ENCODE measurements at places on chromosomes 2 and 18. TPM values are rescaled to one million over a fixed set of nuclear protein-coding genes. Genes with fewer than 3 reads are reported as not detected.

The KIF1A gene
- total RNA-seq = 0.45 TPM

DNA sequence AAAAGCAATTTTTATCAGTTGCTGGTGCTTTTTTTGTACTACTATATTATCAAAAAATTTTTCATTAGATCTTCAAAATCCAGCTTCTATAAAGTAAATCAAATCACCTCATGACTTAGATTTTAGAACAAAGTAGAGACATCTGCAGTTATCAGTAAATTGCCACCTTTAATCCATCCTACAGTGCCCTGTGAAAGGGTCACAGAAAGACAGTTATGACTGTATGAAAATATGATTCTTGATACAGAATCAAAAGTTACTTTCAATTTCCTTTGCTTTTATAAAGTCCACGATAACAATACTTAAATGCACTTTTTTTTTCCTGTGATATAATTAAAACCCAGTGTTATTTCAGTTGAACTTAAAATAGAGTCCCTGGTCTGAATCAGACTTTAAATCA lies 61.4 kb downstream of the PRPF40A start:
- no peak overlapping the region for H3K4me3 ChIP-seq
- no peak for DNase-seq
- no peaks in the 10 kb centered on the region for H3K4me1 ChIP-seq
- H3K27me3 ChIP-seq = no peaks in the 10 kb centered on the region

GRCh38 chr2:39968037-39968436 lies 189.0 kb upstream of the THUMPD2 start:
- no peaks in the 10 kb centered on the region for H3K4me1 ChIP-seq
- H3K36me3 ChIP-seq = no peaks in the 10 kb centered on the region
- no peak overlapping the region for H3K27ac ChIP-seq
- DNase-seq = no peak
- H3K4me3 ChIP-seq = no peak overlapping the region

DNA sequence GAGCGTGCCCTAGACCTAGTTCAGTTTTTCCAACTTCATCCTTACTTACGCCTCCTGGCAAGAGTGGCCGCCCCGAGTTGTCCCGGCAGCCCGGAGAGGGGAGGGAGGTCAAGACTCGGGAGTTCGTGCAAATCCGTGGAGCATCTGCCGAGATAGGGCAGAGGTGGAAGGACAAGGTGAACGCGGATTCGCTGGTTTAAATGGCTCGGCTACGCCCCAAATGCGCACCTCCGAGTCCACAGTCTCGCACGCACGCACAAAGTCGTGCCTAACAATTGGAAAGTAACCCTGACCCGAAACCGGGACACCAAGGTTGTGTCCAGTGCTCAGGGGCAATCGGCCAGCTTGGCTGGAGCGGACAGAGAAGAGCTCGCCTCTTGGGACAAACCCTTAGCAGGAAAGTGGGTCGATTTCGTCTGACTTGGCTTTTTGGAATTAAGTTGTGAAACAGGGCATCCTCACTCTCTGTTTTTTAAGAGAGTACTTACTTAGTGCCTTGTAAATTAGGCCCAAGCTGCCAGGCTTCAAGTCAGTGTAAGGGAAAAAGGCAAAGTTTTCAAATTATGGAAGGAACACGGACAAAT lies 726 bp upstream of the SS18 start:
- H3K27ac ChIP-seq = peak overlapping the region; percentile 99
- peaks cover 25% of the 10 kb centered on the region for H3K4me1 ChIP-seq
- H3K4me3 ChIP-seq = peak overlapping the region; percentile 98
- peaks cover 2% of the 10 kb centered on the region for H3K27me3 ChIP-seq
- H3K36me3 ChIP-seq = peaks cover 4% of the 10 kb centered on the region

GRCh38 chr2:113181258-113182051 lies 7.7 kb downstream of the PSD4 start:
- peaks cover 13% of the 10 kb centered on the region for H3K36me3 ChIP-seq
- H3K27me3 ChIP-seq = no peaks in the 10 kb centered on the region
- H3K27ac ChIP-seq = peak overlapping the region; percentile 84
- peak overlapping the region; percentile 90 for H3K4me3 ChIP-seq
- no peak for DNase-seq

Data from natural killer cell treated with Interleukin-12 subunit alpha and Interleukin-12 subunit beta and Interleukin-15 and Interleukin-18, amount 100 ng/mL, for 72 hours (primary cell).